ENCODE measurements at places on chromosomes 2 and 18.

DNA sequence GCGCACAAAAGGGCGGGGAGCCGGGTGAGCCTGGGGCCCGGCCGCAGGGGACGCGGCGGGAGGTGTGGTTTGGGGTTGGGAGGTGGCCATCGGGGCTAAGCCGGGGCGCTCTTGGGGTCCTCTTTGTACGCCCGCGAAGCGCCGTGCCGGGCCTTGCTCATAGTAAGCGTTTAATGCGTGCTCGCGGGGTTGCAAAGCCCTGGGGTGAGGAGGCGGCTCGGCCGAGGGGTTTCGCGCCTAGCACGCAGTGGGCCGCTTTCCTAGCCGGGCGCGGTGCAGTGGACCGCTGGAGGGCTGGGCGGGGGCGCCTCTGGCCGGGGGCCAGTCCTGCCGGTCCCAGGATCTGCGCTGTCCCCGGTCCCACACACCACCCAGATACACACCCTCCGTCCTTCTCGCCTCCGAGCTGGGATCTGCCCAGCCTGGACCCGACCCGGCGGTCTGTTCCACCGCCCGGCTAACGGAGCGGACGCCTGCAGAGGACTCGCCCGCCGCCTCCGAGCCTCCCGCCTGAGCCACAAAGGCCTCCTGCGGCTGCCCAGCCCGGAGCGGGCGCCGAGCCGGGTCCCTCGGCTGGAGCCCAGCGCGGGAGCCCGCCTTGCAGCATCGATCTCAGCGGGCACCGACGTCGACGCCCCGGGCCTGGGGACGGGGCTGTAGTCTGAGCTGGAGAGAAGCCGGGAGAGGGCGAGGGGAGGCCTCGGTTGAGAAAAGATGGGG is 564 bp downstream of the DPYSL5 start:
- DNase-seq = no peak

GRCh38 chr18:56738184-56738583 is 87.0 kb downstream of the WDR7 start:
- no peak for DNase-seq

DNA sequence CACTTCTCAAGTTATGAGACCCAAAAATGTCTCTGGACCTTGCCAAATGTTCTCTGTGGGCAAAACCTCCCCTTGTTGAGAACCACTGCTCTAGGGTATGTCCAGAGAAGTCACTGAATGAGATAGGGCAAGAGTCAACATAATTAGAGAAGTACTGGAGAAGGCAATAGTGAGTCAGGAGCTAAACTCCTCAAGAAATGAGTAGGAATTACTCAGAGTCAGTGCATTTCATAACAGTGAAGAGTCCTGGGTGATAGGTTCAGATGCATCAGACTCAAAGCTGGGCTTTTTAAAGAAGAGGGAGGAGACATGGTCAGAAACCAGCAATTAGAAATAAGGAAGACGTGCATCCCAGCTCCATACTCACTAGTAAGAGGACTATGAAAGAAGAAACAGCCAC is 38.6 kb upstream of the IHH start:
- DNase-seq = no peak

DNA sequence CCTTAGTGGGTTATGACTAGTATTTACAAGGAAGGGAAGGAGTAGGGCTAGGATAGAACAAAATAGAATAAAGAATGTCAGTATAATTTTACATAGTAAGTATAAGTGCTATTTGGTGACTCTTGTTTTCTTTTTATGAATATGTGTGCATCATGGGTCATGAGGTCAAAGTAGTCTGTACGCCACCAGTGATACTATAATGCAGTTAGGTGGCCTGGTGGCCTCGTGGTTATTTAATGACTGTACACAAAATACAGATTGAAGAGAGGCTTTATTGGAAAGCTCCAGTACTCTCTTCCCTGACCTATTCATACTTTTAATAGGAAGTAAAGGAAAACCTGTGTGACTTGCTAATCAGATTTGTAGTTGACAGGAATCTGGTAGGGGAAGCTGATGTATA is 27.3 kb downstream of the CAB39 start:
- no peak for DNase-seq
